ENCODE measurements at places on chromosomes 7 and 10.
A peak's percentile ranks its signal among the peaks of the same experiment; 100 is the strongest.

DNA sequence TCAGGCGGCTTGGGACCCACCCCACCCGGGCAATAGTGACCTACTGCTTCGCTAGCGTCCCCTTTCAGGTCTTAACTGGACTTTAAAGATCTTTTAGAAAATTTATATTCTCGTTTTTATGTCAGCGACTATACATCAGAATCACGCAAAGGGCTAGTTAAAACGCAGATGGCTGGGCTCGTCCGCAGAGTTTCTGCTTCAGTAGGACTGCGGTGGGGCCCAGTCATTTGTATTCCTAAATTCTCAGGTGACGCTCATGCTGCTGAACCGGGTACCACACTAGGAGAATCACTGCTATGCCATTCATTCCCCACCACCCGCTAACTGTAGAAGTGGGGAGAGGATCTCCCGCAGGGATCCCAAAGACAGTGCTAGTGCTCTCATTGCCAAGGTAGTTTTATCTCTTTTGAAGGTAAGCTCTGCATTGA is 12.0 kb upstream of the SP8 start:
- no peak for DNase-seq

- DNase-seq = no peak
Observed at GRCh38 chr10:21507150-21507549, 18.3 kb downstream of the SKIDA1 start.

GRCh38 chr10:101073631-101074030 is 11.8 kb downstream of the KAZALD1 start:
- no peak for DNase-seq

DNA sequence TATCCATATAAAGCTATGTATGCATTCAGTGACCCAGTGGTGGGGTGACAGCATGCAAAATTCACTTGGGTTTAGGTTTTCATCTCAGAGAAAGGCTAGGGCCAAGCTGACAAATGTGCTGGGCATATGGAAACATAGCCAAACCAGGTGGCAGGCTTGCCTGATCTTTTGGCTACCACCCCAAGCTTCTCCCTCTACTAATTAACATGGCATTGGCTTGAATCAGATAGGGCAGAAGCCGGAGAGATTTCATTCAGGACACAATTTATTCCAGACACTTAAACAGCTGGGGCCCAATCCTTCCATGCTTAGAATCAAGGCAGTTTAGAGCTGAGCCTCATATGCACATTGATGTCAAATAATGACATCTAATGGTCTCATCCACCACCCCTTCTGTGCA is 95.5 kb upstream of the AGK start:
- DNase-seq = no peak

DNA sequence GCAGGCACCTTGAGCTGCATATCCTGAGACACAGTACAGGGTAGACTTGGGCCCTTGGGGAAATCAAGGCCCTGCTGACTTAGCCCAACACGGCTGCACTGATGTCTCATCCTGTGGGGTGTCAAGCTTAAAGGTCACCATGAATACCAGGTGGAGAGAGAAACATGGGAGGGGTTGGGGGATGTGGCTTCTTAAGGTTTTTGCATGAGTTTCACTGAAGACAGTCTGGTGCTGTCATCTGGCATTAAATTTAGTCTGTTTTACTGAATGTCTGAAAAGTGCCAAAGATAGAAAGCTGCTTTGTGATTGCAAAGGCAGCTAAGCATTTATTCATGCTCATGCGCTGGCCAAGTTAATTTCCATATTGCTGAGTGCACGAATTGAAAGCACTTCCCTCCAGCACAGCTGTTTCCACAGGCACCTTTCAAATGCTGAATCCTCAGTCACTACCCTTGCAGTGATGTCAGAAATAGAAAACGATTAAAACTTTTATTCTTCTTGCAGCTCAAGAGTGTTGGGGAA is 102.1 kb downstream of the OSBPL3 start:
- DNase-seq = no peak

- DNase-seq = peak; percentile 10
Observed at GRCh38 chr7:146655928-146656797, 539.6 kb downstream of the CNTNAP2 start.

GRCh38 chr7:18356191-18356645 is 139.3 kb upstream of the HDAC9 start:
- no peak for DNase-seq

GRCh38 chr10:127452568-127452967 is 96.5 kb upstream of the NPS start:
- DNase-seq = no peak

GRCh38 chr10:84355106-84355505 is 26.7 kb downstream of the CCSER2 start:
- no peak for DNase-seq

- DNase-seq = no peak
Observed at GRCh38 chr7:100567751-100568175, 5.9 kb downstream of the SAP25 start.

- no peak for DNase-seq
Observed at GRCh38 chr10:36802490-36803153, 322.8 kb upstream of the ANKRD30A start.

GRCh38 chr10:58435297-58435985 is 50.2 kb downstream of the TFAM start:
- DNase-seq = peak; percentile 99

DNA sequence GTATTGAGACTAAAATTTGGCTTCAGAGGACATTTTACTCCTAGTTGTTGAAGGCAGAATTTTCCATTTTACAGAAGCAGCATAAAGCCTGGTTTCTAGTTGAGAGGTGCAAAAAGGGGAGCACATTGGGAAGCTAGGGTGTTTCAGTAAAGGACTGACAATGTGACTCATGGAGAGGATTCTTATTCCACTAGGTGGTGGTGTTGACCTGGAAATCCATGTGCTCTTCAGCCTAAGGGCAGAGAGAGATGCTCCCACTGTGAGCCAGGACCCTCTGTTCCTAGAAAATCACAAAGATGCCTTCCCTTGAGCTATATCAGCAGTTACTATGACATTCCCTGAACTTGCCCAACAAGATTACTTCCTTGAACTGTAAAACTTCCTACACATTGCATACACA is 687.8 kb downstream of the IPMK start:
- DNase-seq = peak; percentile 2

GRCh38 chr7:133484086-133484485 is 231.2 kb downstream of the EXOC4 start:
- DNase-seq = peak; percentile 18

GRCh38 chr10:29734640-29734961 is 99.8 kb upstream of the SVIL start:
- no peak for DNase-seq

- no peak for DNase-seq
Observed at GRCh38 chr10:123562811-123563580, 103.2 kb upstream of the GPR26 start.

GRCh38 chr10:52319926-52320325 is 5.8 kb downstream of the DKK1 start:
- DNase-seq = no peak

DNA sequence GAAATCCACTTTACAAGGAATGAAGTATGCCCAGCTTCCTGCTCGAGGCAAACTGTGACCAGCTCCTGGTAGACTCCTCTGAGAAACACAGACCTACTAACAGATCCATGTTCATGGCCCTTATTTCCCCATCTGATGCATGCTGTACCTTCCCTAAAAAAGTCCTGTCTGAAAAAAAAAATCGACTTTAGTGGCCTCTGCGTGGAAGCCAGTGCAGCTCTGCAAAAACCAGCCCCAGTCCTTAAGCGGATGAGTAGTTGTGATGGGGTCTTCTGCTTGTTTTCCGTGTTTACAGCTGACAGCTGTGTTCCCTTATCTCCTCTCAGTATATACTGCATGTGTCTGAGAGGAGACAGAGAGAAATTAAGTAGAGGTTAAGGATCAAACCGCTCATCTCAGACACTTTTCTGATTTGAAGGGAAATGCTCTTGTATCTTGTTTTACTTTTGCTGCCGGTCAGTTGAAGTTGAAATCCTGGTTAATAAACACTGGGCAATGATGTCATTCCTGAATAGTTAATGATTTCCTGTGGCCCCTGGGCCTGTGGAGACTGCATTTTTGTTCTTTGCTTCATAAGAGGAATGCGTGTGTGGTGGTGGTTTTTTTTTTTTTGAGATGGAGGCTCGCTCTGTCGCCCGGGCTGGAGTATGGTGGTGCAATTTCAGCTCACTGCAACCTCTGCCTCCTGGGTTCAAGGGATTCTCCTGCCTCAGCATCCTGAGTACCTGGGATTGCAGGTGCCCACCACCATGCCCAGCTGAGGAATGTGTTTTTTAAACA is 67.6 kb downstream of the DOCK1 start:
- DNase-seq = peak; percentile 87

DNA sequence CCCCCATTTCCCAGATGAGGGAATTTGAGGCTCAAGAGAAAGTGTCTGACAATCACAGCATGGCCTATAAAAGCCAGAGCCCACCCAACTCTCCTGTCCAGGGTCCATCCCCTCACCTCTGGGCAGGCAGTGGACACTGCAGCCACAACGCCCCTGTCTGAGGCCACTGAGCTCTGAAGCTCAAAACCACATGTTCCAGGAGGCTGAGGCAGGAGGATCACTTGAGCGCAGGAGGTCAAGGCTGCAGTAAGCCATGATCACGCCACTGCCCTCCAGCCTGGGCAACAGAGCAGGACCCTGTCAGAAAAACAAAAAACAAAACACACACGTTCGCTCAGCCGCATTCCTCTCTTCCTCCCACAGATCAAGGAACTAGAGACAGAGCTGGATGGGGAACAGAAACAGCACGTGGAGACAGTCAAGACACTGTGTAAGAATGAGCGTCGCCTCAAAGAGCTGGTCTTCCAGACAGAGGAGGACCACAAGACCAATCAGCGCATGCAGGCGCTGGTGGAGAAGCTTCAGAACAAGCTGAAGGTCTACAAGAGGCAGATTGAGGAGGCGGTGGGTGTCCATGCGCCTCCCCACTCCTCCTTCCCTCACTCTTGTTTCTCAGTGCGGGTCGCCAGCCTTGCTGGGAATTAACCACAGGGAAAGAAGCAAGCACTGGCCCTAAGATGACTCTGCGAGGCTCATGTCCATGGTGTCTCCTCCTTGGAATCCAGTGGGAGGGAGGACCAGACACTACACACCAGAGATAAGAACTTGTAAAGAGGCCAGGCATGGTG is 20.0 kb upstream of the ARPC1A start:
- DNase-seq = no peak

- DNase-seq = no peak
Observed at GRCh38 chr7:88772776-88773175, 13.3 kb downstream of the ZNF804B start.

GRCh38 chr7:104240401-104240800 is 32.6 kb upstream of the ORC5 start:
- DNase-seq = no peak

GRCh38 chr10:23354630-23355279 is 10.2 kb upstream of the C10orf67 start:
- DNase-seq = no peak

DNA sequence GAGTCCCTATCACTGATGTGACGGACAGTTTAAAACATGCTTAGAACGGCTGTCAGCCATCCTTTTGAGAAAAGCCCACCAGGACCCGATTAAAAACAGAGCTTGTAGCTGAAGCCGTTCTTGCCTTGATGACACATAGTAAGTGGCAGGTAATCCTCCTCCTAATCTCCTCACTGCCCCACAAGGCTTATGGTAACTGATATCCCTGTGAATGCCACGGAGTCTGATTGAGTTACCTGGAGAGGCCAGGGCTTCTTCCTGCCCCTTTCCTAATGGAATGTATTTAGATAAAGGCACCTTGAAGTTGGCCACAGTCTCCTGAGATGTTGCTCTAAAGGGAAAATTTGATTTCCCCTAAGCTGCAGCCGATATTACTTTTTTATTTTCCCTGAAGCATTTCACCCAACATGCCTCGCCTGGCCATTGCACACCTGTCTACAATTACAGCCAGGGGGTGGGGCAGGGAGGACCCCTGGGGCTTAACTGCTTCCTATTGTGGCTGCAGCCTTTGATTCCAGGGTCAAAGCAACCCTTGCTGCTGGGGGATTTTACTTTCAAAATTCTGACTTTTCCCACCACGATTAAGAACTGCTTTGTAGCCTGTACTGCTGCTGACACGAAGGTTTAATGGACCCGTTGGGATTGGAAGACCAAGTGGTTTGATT is 169.0 kb upstream of the GPR26 start:
- no peak for DNase-seq

DNA sequence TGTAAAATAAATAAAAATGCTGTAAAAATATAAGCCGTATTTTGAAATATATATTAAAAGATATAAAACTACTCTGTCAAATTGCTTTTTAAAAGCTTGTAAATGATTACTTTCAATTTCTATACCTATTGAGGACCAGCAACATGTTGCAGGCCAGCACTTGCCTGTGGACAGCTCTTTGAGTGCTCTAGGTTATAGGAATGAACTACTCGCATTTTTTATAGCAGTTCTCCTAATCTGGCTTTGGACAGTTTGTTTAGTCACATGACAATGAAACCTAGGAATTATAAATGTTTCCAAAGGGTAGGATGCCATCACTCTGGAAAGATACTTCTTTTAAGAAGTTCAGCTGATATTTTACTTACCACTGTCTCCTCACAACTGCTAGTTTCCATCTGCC is 117.7 kb upstream of the PTPRZ1 start:
- DNase-seq = no peak

GRCh38 chr7:1361016-1361755 is 98.1 kb downstream of the MICALL2 start:
- DNase-seq = no peak

DNA sequence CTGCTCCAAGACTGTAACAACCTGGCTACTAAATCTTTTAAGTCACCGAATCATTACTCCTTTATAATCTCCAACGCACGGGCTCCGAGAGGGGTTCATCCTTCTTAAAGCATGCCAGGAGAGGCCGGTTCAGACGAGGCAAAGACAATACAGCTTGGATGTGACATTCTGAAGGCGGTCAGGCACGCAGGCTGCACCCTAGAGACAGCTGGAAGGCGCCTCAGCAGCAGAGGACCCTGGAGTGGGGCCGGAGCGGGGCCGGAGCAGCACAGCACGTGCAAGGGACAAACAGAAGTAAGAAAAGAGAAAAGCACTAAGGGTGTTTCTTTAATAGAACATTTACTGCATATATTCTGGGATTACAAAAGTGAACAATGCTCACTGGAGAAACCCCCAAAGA is 97.8 kb upstream of the PPP2R2D start:
- DNase-seq = no peak

DNA sequence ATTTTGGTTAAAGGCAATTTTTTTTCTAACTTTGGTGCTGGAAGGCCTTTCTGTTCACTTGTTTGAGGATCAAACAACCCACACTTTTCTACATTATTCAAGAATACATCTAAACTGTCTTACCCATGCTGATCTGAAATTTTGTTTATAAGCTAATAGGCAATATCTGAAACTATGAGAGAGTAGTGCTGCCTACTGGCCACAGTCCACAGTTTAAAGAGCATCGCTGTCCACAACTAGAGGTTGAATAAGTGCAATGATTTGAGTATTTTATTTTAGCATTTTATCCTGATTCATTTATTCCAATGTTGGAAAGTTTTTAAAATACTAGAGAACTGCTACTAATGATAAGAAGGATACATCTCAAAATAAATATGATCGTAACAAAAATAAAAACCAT is 306.9 kb downstream of the ELMO1 start:
- DNase-seq = no peak

GRCh38 chr7:46288010-46288409 is 366.9 kb upstream of the IGFBP3 start:
- DNase-seq = no peak

All from kidney epithelial cell (primary cell).